ENCODE measurements at places on chromosomes 3 and 15. TPM values are rescaled to one million over a fixed set of nuclear protein-coding genes. Genes with fewer than 3 reads are reported as not detected.

GRCh38 chr3:136645915-136646314 is 106.3 kb downstream of the STAG1 start:
- no peak for DNase-seq

DNA sequence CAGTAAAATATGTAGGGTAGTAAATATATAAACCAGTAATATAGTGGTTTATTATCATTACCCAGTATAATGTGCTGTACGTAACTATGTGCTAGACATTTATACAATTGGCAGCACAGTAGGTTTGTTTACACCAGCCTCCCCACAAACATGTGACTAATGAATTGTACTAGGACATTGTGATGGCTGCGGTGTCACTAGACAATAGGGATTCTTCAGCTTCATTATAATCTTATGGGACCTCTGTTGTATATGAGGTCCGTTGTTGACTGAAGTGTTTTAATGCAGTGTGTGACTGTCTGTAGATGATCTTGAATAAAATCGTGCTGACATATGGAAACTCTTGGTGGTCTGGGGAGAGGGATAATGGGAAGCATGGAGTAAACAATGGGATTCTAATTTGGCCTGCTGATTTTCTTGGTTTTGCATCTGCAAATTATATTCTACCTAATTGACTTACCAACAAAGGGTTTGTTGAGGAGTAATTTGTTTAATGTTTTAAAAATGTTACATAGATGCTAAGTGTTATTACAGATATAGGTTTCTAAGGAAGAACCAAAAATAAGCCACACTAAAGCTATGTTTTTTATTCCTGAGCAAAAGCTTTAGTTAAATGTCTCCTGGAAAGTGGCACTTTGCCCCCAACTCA is 496.5 kb upstream of the TBL1XR1 start:
- DNase-seq = no peak

DNA sequence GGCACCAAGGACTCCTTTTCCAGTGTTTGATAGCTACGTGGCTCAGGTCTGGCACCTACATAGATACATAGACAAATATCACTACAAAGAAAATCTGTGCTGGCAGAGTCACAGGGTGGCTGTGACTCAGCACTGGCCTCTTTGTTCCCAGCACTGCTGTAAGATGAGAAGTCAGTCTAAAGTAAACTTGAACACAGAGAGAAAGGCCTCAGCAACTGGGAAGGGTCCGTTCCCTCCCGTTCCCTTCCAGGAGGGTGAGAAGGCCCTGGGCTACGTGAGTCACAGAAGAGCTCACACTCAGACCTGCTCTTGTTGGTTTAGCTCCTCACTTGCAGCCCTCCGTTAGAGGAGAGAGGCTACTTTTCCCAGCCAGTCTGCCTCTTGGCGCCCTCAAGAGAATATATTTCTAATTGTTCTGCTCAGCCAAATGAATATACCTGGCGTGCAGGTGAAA is 23.1 kb downstream of the ANXA2 start:
- peak; percentile 72 for DNase-seq

- no peak for DNase-seq
Measured at GRCh38 chr3:69288161-69288895, 97.6 kb downstream of the FRMD4B start.

DNA sequence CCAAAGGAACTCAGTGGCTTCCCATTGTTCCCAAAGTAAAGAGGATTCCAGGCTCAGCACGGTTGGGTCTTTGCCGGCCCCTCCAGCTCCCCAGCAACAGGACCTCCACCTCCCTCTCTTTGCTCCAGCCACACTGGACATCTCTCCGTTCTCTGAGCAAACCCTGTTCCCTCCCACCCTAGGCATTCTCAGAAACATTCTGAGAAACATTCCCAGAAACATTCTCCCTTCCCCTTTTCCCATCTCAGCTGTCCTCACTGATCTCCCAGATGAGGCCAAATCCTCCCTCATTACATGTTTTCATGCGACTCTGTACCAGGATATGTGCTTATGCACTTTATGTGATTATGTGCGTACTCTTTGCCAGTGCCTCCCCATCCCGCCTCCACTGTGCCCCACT is 14.1 kb downstream of the CCDC33 start:
- peak; percentile 1 for DNase-seq

DNA sequence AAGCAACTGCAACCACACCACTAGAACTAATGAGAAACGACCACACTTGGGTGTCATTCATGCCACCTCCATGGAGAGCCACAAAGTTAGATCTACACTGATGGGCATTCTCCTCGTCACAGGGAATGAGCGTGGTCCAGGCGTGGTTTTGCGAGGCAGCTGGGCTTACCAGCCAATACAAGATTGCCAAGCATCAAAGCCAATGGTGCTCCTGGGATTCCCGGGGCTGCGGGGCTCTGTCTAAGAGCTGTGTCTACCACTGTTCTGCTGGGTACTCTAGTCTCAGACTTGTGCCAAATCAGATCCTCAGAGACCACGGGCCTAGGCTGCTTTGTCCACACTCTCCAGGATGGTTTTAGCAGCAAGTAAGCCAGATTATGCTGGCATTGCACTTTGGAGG is 43.8 kb downstream of the RAB6B start:
- no peak for DNase-seq

- DNase-seq = no peak
Measured at GRCh38 chr3:17972959-17973906, 230.8 kb upstream of the TBC1D5 start.

GRCh38 chr15:42137461-42138261 is 18.8 kb downstream of the PLA2G4F start:
- DNase-seq = no peak

GRCh38 chr3:36606871-36607765 is 157.2 kb downstream of the DCLK3 start:
- DNase-seq = no peak

DNA sequence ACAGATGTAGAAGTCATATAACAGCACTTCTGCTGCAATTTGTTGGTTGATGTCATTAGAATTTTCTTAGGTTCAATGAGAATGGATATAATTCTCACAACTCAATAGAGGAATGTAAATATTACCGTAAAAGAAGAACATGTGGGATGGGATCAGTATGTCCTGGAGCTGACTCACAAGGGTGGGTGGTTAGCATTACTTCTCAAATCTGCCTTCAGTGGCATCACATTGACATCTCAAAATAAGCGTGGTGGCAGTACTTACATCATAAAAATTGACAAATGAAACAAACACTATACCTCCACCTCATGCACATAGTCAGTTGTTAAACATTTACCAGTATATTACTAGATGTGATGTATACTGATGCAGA is 1068.0 kb upstream of the CADM2 start:
- no peak for DNase-seq

DNA sequence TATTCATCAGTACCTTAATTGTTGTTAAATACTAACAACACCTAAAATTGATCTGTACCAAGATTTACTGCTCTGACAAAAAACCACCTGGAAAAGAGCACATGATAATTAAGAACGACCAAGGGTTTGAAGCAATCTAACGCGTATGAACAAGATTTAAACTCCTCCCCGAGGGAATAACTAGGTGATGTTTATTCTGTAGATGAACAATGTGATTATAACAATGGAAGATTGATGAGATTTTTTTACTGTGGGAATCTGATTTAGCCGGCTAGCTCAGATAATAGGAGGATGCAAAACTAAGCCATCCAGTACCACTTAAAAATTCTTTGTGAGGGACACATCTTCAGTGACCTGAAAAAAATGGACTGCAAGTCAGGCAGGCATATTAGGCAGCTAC is 222.1 kb downstream of the FHIT start:
- no peak for DNase-seq

GRCh38 chr3:128568602-128569490 is 75.8 kb upstream of the GATA2 start:
- DNase-seq = no peak

- no peak for DNase-seq
Measured at GRCh38 chr15:77342807-77343206, 77.1 kb downstream of the PEAK1 start.

DNA sequence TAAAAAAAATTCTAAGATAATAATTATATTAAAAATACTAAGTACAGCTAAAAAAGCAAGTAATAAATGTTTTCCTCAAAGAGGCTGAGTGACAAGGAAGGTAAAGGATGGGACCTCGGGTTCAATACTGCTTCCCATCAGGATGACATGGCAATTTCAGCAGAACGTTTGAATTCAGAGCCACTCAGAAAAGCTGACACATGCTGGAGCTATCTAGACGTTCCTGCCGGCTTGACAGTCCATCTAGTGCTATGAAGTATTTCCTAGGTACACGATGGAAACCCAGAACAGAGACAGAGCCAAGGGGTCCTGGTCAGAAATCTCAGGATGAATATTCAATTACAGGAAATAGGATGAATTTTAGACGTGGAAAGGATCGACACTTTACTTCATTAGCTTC is 361.8 kb downstream of the FGF12 start:
- DNase-seq = no peak

- DNase-seq = no peak
Measured at GRCh38 chr3:151091685-151092345, 6.4 kb downstream of the MED12L start.

- DNase-seq = no peak
Measured at GRCh38 chr15:100772478-100772877, 107.2 kb upstream of the ALDH1A3 start.

- DNase-seq = no peak
Measured at GRCh38 chr15:44710236-44711095, 657 bp downstream of the PATL2 start.

GRCh38 chr3:48057521-48057920 is 41.3 kb upstream of the MAP4 start:
- no peak for DNase-seq

- no peak for DNase-seq
Measured at GRCh38 chr3:104988496-104988895, 378.2 kb upstream of the ALCAM start.

GRCh38 chr3:52176180-52176752 is 21.7 kb upstream of the ALAS1 start:
- no peak for DNase-seq

- DNase-seq = no peak
Measured at GRCh38 chr3:4417449-4417848, 49.6 kb downstream of the SUMF1 start.

DNA sequence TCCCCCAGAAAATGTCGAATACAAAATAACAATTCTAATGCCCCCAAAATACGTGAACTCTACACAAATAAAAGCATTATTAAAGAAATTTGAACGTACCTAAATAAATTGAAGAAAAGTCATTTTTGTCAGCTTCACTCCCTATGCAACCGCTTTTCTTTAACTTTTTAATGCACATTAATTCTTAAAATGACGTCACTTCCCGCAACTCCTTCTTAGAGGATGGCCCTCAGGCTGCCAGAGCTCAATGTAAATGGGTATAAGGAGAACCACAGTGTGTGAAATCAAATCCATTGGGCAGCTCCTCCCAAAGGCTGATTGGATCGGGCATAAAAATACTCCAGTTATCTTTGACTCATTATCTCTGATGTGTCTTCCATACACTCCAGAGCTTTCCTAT is 736.9 kb downstream of the GBE1 start:
- DNase-seq = no peak

DNA sequence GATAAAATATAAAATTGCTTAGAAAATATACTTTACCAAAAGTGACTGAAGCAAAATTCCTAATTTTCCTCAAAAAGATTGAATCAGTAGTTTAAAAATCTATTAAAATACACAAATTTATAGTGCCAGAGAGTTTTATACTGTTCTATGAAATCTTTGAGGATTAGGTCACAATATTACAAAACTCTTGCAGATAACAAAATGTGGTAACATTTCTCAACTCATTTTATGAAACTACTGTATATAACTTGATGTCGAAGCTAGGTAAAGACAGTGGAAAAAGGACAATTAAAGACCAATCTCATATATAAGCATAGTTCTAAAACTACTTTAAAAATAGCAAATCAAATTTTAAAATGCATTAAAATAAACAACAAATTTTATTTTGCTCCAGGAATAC is 15.9 kb downstream of the VEPH1 start:
- DNase-seq = no peak

DNA sequence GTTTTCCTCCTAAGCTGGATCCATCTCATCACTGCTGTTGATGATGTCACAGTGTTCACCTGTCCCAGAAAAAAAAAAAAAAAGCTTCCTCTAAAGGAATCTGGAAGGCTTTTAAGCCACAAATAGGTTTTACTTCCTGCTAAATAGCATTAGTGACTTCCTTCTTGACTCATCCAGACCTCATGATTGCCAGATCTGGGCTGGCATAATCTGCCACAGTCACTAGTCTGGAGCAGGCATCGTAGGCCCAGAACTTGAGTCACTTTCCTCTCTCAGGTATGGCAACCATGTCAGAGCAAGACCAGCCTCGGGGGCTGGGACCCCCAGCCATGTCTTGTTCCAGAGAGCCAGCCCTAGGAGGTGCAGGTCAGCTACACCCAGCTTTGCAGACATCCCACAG is 266.5 kb upstream of the CADM2 start:
- no peak for DNase-seq

GRCh38 chr3:126845920-126846715 is 136.8 kb upstream of the PLXNA1 start:
- no peak for DNase-seq

GRCh38 chr3:48637305-48637704 is 2.0 kb upstream of the SLC26A6 start:
- no peak for DNase-seq

- DNase-seq = no peak
Measured at GRCh38 chr3:7615043-7615442, 754.1 kb downstream of the GRM7 start.

Gene CFAP20DC
- polyA plus RNA-seq = 0.16 TPM

Gene PPP1R14D
- polyA plus RNA-seq = not detected

Gene XIRP1
- 453 TPM for polyA plus RNA-seq

Gene DNASE1L3
- 15.6 TPM for polyA plus RNA-seq

Gene SLC2A2
- not detected for polyA plus RNA-seq

Gene PLA2G4E
- polyA plus RNA-seq = 0.07 TPM

Gene C2CD4A
- 0.02 TPM for polyA plus RNA-seq

Gene CHAC1
- 3.2 TPM for polyA plus RNA-seq

Gene NR2C2
- 8.3 TPM for polyA plus RNA-seq
